Pulmonary artery endothelial cell (primary cell): ENCODE measurements at places on chromosomes 12 and 14. TPM values are rescaled to one million over a fixed set of nuclear protein-coding genes. Genes with fewer than 3 reads are reported as not detected.

Gene LMNTD1
- total RNA-seq, result not detected in 2 replicates

Gene CMA1
- not detected in 2 replicates for total RNA-seq

Gene FBLN5
- total RNA-seq, result 0.74 and 2.5 TPM in 2 replicates

Gene MYH6
- total RNA-seq, result not detected in 2 replicates

Gene WASHC3
- total RNA-seq, result 57.1 and 58.4 TPM in 2 replicates
